ENCODE measurements at places on chromosomes 11 and 22.

DNA sequence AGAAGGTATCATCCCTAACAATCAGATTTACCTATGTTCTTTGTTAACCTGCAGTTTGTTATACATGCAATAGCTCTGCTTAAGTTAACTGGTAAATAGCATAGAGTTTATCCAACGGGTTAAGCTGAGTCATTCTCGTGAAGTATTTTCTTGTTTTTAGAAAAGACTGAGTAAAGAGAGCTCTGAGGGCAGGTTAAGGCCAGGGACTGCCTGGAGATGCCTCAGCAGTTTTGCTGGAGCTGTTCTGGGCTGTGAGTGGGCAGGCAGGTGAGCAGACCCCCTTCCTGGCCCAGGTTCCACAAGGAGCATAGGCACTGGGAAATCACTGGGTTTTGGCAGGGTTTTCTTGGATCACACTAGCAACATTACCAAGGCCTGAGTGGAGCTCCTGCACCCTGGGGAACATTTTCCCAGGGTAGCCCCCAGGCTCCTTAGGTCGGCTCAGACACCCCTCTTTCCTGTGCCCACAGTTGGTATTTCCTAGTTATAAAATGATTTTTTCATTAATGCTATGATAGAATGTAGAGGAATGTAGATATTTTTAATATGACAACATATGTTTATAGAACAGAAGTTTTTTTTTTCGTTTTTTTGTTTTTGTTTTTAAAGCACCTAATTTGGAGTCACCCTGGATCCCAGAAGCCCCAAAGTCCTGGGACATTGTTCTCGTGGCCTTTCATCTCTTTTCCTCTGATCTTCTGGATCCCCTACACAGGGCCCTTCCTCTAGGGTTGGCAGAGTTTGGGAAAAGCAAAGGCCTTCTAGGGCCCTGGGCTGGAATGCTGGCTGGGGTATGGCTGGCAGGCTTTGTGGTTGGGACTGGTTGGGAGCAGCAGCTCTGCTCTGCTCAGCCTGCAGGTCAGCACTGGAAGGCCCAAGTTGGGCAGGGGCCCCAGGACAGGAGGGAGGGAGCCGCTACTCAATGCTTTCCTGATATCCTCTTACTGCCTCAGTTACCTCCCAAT, 26.7 kb downstream of the IRAG1 start:
- no peak for DNase-seq

DNA sequence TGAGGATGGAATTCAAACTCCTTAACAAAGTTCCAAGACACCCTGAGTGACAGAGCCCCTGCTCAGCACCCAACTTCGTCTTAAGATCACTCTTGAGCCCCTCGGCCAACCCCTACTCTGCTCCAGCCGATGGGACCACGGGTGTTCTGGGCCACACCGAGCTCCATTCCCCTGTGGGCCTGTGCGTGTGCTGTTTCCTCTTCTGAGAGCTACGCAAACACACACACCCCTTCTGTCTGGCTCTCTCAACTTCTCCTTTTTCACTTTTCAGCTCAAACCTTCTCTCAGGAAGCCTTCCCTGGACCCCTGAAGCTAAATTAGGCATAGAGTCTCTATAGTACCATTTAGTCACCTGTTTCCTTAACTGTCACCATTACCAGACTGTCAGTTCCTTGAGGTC, 37.5 kb upstream of the NNMT start:
- no peak for DNase-seq

GRCh38 chr11:15104166-15104565, 10.6 kb upstream of the INSC start:
- no peak for DNase-seq

- no peak for DNase-seq
Measured at GRCh38 chr11:64251753-64252002, 348 bp downstream of the PLCB3 start.

- DNase-seq = no peak
Measured at GRCh38 chr22:36887162-36887561, 26.3 kb upstream of the CSF2RB start.

DNA sequence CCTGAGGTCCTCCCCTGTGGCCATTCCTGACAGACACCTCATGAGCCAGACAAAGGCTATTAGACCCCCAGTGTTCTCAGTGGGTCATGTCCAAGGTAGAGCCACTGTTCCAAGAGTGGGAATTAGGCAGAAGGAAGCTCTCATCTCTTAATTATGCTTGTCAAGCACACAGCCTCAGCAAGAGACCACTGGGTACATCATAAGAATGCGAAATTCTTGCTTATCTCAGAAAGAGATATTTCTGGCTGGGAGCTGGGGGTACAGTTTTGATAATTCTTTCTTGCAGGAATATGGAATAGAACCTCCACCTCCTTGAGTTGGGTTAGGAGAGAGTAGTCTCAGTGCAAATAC, 1280.0 kb upstream of the CNTN5 start:
- no peak for DNase-seq

All from GM18507 (cell line).